ENCODE measurements at places on chromosomes 13 and 19.

DNA sequence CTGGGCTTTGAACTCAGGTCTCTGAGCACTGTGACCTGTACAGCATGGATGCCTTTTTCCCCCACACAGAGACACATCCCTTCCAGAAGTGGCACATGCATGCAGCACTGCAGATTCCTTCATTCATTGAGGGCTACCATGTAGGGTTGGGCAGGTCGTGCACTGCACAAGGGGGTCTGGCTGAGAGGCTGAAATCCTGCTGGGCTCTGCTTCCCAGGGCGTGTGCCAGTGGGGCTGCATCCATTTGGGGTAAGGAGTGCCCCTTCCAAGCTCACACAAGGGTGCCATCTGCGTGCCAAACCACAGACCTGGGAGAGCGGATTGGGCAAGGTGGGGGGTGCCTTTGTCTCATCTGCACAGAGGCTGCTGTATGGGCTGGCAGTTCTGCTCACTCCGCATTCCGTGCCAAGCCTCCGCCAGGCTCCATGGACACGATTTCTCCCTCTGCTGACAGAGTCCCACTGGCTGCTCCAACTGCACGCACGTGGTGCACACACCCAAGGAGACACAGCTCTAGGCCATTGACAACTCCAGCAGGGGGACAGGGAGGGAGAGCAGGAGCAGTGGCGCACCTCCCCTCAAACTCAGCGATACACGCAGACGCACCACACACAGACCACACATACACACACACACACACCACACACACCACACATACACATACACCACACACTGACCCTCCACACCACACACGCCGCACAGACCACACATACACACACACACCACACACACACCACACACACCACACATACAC, 4.5 kb upstream of the SHISA7 start:
- DNase-seq, result no peak

GRCh38 chr19:35812220-35813042, at the start of gene PRODH2:
Gene PRODH2 (minus strand): TSS chr19:35812845. CDS start chr19:35812805, 40 bp downstream.
- no peak for DNase-seq

GRCh38 chr13:86174622-86175021, 375.4 kb upstream of the SLITRK6 start:
- no peak for DNase-seq

DNA sequence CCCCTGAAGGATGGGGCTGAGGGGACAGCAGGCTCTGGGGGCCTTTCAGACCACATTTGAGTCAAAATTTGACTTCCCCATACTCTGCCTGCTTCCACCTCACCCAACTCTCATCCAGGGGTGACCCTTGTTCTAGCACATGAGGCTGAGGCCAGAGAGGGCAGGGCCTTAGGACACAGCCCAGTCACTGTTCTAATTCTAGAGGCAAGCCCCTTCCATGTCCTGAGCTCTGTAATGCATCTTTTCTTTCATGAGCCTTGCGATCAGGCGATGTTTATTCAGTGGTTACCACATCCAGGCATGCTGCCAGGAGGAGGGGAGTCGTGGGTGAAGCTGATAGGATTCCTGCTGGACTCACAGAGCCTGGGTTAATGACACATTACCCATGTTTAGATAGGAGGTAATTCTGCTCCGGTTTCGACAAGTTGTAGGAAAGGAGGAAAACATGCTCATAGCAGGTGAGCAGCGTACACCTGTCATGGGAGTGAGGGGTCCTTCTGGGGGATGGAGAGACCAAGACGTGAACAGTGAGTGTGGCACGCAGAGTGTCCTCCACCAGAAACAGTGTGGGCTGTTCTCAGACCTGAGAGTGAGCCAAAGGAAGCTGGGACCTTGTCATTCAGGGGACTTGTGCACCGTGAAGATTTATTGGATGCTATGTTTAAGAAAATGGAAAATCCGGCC, 9.3 kb downstream of the RPS9 start:
- peak; percentile 80 for DNase-seq

GRCh38 chr19:53091413-53092254, 11.6 kb downstream of the ZNF160 start:
- DNase-seq, result no peak

- DNase-seq, result no peak
Measured at GRCh38 chr13:114023716-114024602, 50.1 kb upstream of the C13orf46 start.

- no peak for DNase-seq
Measured at GRCh38 chr13:107808389-107808788, 406.9 kb downstream of the LIG4 start.

DNA sequence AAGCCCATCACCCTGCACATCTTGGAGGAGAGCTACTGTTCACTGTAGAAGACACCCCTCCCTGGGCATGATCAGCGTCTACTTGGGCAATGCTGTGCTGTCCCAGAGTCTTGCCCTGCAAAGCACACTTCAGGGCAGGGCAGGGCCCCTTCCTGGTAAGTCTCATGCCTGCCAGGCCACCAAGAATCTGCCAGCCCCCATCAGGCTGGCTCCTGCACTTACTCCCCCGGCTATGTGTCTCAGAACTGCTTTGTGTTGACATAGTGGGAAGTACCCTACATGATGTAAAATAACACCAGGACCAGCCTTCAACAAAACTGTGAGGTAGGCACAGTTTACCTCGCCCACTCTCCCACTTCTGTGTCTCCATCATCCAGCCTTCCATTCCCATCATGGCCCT, 27.8 kb upstream of the ATP12A start:
- DNase-seq, result no peak

DNA sequence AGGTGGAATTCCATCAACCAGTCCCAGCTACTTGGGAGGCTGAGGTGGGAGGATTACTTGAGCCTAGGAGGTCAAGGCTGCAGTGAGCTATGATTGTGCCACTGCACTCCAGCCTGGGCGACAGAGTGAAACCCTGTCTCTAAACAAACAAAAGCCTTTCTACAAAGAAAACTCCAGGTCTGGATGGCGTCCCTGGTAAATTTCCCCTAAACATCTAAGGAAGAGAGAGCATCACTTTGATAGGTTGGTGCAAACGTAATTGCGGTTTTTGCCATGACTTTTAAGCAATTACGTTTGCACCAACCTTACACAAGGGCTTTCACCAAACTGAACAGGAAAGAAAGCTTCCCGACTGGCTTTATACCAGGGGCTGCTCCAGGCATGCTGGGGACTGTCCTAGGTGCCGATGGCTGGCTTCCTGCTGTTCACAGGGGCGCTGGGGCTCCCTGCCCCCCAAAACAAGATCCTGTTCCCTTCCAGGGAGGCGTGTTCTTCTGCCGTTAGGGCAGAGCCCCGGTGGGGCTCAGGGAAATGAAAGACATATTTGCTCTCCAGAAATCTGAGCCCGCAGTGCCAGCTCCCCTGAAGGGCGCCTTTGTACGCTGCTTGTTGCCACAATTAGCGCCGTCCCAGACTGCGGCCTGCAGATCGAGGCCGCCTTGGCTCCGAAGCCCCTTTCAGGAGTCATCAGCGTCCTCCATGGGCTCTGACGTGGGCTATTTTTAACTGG, 38.7 kb upstream of the KLF2 start:
- DNase-seq, result peak; percentile 74

DNA sequence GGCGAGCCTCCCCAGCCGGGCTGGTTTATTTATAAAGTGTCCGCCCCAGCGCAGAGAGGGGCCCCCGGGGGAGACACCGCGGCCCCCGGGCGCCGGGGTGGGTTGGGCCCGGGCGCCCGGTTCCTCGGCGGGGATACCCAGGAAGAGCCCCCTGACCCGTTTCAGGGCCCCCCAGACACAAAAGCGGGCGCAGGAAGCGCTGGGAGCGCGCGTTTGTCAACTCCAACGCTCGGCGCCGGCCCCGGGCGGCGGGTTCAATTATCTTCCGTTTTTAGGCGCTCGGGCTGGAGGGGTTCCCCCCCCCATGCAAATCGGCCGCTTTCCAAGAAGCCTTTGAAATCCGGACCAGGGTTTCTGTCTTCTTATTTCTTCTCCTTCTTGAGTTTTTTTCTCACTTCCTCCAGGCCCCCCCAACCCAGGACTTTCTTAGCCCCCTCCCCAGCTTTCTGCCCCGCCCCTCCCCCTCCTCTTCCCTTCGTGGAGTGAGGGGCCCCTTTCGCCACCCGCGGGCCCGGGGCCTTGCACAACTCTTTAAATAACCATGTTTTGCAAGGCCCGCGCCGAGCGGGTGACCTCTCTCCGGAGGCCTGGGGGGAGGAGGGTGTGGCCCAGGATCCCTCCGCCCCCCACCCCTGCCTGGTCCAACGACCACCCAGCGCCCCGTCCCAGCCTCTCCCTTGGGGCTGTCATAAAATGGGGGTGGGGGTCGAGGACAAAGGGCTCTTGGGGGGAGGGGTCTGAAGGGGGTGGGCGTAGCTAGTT, 935 bp downstream of the ARID3A start:
- DNase-seq, result no peak

DNA sequence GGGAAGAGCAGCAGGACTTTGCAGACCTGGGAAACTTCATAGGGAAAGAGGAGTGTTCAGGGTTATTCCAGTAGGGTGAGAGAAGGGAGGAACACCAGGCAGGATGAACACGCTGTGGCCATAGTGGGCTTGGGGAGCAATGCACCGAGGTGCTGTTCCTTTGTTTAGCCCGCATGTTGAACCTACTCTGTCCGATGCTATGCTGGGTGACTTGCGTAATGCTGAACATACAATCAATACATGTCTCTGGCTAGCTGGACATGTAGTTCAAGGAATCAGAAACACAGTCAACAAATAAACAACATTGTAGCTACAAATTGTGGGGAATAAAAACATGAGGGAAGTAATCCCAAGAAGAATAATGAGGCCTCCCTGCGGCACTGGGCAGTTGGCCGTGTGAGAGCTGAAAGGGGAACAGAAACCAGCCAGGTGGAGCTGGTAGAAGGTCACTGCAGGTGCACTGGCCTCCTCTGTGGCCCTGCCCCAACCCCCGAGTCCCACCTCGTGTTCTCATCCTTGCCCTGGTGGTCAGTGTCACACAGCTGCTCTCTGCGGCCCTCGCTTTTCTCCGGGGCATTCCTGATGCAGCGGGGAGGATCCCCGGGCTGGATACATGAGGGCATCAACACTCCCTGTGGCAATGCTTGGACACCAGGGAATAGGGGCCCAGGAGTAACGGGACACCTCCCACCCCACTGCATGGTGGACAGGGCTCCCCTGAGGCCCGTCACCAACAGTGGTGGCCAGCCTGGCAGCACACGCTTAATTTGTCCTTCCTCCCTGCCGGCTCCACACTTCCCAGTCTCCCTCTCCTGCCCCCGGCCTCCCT, 36.9 kb upstream of the TUBGCP3 start:
- DNase-seq, result no peak

DNA sequence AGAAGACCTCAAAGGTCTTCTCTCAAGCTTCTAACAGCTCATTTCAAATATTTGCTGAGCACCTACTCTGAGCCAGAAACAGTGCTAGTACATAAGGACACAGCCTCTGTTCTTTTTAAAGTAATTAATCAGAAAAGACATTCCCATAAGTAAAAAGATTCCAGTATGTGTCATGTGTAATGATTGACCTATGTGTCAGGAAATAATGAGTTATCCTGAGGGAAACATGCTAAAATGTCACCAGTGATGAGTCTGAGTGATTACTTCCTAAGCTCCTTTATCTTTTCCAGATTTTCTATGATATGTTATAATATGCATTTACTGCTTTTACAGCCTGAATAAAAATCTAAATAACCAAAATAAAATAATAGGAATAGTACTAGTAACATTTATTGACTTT, 107.6 kb downstream of the SLC25A15 start:
- no peak for DNase-seq
